ENCODE measurements at places on chromosomes 12 and 14.

DNA sequence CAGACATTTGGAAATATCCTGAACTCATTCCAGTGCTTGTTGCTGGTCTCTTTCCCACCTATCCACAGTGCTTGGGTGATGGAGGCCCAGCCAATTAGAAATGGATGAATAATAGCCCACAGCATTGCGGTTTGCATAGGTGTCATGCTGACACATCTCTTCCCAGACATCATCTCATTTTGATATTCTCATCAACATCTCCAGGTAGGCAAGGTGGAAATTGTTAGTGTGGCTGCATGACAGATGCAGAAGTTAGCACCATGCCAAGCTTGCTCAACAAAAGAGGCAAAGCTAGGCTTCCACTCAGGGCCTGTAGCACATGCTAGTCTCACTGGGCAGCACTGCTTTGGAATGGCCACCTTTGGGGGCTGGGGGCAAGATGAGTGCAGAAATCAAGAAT is 1118.9 kb downstream of the VRK1 start:
- no peak for DNase-seq

DNA sequence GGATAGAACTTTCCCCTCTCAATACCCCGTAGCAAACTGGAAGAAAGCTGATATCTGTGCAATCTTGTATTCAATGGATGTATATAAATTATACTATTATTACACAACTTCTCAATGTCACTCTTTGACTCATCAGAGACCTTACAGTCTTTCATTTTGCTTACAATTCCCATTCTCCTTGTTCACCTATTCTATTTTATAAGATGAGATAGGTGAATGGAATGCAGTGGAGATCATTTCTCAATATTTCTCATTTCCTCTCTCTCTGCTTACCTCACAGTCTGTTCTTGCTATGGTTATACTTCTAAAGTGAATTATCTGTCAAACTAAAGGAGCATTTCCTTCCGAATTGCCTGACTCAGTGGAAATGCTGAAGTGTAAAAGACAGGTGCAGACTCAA is 14.9 kb downstream of the FOXA1 start:
- no peak for DNase-seq

DNA sequence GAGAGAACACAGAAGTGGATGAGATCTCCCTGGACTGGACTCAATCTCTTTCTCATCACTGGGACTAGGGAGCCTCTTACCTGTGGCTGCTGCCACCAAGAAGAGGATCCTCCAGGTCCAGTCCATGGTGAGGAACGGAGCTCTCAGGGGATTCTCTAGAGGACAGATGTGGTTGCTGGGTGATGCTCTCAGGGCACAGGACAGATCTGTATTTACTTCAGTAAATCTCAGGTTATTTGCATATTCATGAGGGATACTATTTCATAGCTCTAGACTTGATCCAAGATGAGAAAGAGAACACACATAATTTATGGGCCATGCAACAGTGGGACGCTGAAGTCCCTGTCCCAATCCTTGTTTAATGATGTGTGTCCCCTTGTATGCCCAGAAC is 460.5 kb downstream of the TMEM121 start:
- no peak for DNase-seq

DNA sequence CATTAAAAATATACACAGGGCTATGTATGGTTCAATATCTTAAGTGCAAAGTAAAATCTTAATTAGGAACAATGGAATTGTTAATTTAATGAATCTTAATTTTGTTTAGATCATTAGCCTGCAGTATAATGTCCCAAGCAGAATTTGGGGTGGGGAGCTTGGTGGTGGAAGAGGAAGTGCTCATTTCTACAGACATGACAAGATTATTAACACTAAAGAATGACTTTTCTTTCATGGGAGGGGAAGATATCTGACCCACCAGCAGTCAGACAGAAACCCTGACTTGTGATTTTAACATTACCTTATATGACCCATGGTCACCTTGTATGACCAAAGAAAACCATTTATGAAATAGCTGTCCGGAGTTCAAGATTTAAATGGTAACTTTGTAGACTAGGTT is 41.3 kb upstream of the HIF1A start:
- DNase-seq, result no peak

DNA sequence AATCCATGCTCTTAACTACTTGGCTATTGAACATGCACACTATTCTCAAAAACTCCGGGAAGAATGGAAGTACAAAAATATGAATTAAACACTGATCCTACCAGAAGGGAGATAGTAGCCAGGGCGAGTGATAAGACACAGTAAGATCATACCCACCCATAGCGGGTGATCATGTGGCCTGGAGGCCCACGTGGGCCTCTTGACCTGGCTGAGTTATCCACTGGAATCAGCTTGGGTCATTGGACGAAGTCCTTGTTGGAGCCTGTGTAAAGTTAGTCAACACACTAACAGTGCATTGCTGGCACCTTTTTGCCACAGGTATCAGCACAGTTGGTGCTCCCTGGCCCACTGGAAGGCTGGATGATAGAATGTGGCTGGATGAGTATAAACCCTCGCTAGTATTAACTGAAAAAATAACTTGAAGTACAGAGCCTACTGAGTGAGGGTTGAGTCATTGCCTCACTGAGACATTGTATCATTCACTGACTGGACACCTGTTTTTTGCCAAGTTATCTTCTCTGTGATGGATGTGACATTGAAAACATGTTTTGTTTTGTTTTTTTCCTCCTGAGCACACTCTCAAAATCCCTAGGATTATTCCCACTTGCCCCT is 149.2 kb upstream of the FUT8 start:
- no peak for DNase-seq

- DNase-seq, result no peak
Measured at GRCh38 chr12:84741692-84742091, 170.9 kb downstream of the SLC6A15 start.

DNA sequence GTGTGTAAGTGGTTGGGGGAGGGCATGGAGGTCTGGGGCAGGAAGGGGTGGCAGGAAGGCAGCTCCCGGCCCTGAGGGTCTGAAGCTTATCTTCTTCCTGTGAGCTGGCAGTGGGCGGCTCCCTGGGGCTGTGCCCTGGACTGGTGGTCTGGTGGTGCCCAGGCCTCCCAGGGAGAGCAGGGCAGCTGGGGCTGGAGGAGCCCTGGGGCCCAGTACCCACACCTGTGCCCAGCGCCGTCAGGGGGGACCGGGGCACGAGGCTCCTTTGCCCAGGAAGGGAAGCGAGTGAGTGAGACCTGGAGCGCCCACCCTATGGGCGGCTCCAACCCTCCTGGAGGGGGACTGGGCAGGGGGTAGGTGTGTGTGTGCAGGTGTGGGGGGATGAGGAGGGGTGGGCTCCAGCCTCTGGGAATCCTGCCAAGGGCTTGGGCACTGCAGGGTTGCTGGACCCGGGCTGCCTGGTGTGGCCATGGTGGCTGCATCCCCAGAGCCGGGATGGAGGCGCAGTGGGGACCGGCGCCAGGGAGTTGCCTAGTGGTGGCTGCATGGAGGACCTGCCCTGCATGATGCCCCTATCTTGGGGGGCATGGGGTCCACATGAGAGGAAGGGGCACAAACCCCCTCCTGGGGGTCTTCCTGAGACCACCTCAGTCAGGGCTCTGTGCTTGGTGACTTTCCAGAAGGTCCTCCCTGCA is 353.6 kb downstream of the TMEM121 start:
- no peak for DNase-seq

GRCh38 chr12:113005762-113006161 is 27.4 kb downstream of the OAS2 start:
- DNase-seq, result peak; percentile 55

GRCh38 chr14:105142651-105143450 is 25.7 kb downstream of the JAG2 start:
- DNase-seq, result no peak

- no peak for DNase-seq
Measured at GRCh38 chr14:35390577-35391387, 13.8 kb downstream of the NFKBIA start.

- DNase-seq, result no peak
Measured at GRCh38 chr12:104682790-104683279, 226.1 kb downstream of the CHST11 start.

GRCh38 chr12:23193552-23193951 is 568.6 kb downstream of the ETNK1 start:
- DNase-seq, result no peak

DNA sequence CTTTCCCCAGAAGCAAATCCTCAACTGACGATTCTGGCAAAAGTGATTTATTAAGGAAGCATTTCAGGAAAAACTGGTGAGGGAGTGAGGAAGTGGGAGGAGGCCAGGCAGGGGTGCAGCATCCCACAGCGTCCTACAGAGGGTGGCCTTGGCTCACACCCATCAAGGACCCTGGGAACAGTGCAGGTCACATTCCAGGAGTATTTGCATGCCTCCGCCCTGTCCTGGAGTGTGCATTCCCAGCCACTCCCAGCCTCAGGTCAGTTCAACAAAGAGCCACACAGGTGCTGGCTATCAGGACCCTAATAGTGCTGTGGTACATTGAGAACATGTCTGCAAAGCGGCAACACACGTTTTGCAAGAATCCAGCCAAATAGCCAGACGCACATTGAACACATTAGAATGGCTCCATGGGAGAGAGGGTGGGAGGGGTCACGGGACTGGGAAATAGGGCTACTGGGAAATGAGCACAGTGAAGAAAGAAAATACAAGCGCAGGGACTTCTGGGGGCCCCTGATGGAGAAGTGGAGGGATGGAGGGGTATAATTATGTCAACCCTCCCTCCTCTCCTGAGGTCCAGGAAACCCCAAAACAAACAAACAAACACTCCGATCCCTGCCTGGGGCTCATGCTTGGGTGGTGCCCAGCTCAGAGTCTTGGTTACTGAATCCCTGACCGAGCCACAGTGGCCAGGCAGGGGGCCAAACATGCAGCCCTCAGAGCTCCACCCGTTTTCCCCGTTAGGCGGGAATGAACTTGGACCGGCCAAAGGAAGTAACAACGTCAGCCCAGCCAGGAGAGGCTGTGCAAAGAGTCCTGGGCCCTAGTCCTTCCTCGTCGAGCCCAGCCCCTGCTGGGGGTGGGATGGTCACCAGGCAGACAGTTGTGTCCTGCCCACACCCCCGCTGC is 36.5 kb downstream of the CMKLR1 start:
- DNase-seq, result peak; percentile 38

DNA sequence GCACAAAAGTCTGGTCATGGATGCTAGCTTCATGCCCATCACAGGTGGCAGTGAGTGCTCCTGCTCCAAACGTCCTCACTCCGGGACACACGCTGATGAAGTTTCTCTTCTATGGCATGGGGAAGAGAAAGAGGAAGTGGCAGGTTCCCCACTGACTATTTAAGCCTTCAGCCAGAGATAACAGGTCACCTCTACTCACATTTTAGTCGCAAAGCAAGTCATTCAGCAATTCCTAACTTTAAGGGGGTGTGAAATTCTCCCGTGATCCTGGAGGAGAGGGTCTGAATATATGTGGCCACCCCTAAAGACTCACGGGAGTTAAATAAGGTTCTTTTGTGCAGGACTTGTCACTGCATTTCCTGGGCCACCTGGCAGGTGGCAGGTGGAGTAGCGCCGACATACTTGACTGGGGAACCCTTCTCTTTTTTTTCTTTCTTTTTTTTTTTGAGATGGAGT is 18.8 kb upstream of the RCOR1 start:
- DNase-seq, result no peak

- DNase-seq, result no peak
Measured at GRCh38 chr12:6635856-6636531, at the start of gene LPAR5. LPAR5 (minus strand) TSS chr12:6635959; CDS start chr12:6621248, 14,711 bp downstream.

DNA sequence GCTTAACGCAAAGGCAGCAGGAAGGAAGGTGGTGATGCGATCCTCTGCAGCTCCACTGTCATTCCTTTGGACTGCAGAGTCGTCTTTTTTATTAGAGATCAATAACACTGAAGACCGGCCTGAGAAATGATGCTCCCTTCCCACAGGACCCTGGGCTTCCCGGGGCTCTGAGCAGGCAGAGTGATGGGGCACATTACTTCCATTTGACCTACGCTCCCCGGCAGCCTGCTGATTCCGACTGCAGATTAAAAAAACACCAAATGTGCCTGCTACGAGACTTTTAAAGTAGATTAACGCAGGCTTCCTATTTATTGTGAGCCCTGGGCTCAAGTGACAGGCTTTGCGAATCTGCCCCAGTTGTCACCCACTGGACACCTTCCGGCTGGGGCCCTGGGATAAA is 37.5 kb downstream of the KCNA1 start:
- DNase-seq, result peak; percentile 69

DNA sequence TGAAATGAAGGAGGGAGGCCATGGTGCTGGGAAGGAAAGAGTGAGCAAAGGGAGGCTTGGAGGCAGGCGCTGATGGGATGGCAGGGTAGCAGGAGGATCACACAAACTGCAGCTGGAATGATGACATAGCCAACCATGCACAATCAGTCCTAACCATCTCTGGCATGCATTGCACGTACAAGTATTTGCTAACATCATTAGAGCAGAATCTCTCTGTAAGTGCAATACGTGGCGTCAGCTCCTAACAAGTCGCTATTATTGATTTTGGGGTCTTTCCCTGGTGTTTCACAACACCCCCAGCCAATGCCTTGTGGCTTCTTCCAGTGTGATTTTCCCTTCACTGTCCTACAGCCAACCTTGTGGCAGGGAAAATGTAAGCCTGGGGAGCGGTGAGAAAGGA is 18.5 kb downstream of the BDKRB1 start:
- DNase-seq, result no peak
